ENCODE measurements at places on chromosomes 3 and 15.

DNA sequence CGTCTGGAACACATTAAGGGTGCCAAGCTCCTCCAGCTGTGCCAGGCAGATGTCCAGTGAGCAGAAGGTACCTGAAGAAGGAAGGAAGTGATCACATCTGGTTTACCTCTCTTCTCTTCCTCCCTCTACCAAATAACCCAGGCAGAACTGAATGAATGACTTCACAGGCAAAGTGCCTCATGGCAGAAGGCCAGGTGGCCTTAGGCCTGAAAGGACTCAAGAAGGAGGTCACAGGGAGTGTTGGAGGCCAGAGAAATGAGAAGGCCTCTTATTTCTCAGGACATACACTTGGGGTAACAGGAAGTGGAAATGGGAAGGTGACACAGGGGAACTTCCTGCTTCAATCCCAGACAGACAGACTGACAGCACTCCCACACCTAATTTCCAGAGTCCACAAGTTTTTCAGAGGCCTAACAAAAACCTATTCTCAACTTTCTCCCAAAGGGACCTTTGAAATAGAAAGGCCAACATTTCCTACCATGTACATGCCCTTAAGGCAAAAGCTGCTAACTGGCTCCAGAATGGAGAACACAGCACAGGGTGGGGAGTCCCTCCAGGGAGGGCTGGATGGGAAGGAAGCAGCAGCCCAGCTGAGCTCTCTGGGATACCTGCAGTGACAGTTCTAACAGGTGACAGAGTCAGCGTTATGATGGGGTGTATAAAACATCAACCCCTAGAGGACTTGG, 17.6 kb upstream of the SIN3A start:
- DNase-seq: no peak

DNA sequence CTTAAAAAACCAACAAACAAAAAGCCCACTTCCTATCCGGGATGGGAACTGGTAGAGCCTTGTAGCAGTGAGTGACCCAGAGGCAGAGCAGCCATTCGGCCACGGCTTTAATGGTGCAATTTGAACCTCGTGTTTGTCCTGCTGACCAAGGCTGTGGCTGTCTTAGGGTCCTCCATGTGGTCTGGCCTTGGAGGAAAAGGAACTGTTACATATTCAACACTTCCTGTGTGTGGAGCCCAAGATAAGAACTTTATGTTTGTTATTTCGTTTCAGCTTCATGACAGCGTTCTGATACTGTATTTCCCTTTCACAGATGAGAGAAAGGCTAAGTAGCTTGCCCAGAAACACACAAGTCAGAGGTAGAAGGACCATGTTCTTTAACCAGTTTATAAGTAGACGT, 269.8 kb downstream of the SV2B start:
- no peak for DNase-seq

DNA sequence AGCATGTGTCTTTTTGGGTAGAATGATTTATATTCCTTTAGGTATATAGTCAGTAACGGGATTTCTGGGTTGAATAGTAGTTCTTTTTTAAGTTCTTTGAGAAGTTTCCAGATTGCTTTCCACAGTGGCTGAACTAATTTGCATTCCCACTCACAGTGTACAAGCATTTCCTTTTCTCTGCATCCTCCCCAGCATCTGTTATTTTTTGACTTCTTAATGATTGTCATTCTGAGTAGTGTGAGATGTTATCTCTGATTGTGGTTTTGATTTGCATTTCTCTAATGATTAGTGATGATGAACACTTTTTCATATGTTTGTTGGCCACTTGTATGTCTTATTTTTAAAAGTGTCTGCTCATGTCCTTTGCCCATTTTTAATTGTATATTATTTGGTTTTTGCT, 337.6 kb downstream of the EFHB start:
- DNase-seq: no peak

GRCh38 chr3:141529717-141530414, 43.0 kb downstream of the RASA2 start:
- no peak for DNase-seq

Data from PC-9 (cell line).